ENCODE measurements at places on chromosomes 1 and 21.

- DNase-seq: no peak
Measured at GRCh38 chr21:43303275-43304178, 123.4 kb downstream of the SIK1 start.

DNA sequence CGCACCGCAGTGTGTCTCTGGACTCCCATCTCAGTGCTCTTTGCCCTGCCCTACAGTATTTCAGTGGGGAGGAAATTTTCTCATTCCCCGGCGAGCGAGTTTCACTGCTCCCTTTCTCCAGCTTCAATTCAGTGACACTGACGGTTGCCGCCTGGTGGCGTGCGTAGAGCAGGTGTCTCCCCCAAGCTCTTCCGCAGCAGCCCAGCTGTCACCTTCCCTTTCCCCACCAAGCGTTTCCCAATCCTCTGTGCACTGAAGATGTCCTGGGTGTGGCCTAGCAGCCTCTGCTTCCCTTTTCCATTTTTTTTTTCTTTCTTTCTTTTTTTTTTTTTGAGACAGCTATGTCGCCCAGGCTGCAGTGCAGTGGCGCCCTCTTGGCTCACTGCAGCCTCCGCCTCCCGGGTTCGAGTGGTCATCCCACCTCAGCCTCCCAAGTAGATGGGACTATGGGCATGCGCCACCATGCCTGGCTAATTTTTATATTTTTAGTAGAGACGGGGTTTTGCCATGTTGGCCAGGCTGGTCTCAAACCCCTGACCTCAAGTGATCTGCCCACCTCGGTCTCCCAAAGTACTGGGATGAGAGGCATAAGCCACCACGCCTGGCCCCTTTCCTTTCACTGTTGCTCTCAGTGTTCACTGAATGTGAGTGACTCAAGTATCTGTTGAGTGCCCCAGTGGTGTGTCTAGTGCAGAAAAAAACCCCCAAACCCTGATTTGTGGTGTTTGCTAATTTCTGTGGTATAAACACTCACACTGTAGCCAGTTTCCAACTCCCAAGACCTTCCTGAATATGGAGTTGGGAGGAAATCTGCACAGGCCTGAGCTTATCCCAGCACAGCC lies 30.1 kb downstream of the TNFRSF1B start:
- no peak for DNase-seq

DNA sequence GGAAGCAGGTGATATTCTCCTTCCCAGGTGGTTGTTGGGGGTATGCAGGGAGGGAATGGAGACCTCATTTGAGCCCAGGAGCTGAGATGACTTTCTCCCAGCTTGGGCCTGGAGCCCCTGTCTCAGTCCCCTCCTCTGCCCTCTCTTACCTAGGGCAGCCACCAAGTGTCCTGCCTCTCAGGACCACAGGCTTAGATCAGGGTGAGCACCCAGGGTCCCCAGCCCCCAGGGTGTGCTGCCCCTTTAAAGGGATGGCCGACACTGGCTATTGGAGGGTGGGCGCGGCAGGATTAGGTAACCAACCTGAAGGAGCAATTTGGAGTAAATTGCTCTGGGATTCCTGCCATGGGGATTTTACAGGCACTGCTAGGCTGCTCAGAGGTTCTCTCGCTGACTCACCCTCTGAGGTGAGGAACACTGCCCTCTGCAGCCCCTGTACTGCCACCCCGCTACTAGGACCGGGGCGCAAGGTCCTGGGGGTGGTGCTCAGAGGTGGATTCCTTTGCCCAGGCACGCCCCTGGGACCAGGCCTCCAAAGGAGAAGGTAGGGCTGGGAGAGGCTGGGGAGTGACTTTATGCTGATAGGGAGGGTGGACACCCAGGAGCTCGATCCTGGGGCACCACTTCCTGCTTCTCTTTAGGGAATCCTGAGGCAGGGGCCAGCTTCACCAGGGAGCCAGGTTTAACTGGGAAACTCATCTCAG lies 1.5 kb downstream of the RPS6KA1 start:
- DNase-seq: peak; percentile 66

DNA sequence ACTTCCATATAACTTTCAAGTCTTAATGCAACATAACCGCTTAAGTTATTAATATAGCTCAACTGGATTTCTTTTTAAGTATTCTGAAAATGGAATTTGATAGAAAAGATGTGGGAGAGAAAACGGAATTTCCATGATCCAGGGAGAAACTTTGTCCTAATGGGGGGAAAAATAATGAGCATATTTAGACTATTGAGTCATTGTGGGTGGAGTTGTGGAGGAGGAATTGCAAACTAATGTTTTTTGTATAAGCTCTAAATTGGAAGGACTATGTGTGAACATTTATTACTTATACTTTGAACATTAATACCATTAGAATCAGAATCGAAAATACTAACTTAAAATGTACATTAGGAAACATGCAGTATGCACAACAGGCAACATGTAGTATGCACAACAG lies 159.9 kb upstream of the NEGR1 start:
- no peak for DNase-seq

- peak; percentile 41 for DNase-seq
Measured at GRCh38 chr1:179743679-179744400, 749 bp downstream of the FAM163A start.

GRCh38 chr1:34858901-34859445 lies 576 bp downstream of the SMIM12 start:
- DNase-seq: no peak

DNA sequence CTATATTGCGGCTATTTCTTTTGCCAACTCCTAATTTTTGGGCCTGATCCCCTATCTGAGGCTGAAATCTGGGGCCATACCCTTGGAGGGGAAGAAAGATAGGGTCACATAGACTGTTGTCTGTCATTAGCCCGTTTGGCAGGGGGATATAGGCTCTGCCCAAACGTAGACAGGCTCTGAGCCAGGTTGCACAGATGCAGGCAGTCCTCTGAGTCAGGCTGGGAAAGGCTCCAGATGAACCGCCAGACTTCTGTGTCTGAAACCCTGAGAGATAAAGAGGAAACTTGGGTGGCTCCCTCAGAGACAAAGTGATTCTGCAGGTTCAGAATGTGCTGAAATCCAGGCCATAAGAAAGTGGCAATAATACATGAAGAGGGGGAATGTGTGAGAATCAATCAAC lies 4.0 kb upstream of the CAP1 start:
- DNase-seq: no peak

DNA sequence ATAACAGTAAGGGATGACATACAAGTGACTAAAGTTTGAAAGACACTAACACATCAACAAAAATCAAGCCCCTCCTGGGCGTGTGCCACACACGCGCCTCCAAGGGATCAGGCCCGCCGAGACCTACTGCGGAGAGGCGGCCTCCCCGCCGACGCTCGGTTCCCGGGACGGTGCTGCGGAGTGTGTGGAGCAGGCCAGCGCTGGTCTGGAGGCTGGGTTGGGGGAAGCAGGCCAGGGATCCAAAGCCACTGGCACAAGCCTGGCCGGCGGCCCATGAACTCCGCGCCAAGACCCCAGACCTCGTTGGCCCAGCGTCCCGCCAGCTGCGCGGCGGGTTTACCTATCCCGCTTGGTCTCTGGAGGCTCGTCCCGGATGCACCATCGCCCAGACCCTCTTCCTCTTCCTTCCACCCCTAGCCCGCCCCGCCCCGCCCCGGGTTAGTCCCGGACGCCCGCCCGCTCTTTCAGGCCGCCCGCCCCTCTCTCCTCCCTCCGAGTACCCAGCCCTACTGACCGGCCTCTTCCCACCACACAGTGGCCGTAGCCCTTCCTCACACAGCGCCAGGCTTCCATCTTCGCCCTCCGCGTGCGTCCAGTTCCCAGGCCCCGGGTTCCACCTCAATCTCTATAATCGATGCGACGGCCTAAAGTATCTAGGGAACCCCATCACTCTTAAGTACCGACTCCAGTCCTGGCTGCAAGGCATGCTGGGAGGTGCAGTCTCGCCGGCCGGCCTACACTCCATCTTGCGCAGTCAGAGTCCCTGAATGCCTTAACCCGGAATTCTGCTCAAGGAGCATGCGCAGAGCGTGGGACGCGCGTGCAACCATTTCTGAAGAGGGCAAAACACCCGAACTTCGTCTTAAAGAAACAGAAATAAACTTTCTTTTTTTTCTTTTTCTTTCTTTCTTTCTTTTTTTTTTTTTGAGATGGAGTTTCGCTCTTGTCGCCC lies at the start of gene ANGEL2:
Gene ANGEL2, minus strand, starts transcription at position 769 of the 952 bp plus-strand sequence. Its CDS starts 196 bp downstream, at position 573.
- peak; percentile 92 for DNase-seq
